Brain pericyte (primary cell): ENCODE measurements at places on chromosomes 2 and 18.

- DNase-seq = no peak
These were observed 111.2 kb upstream of the PPP1CB start for GRCh38 chr2:28640260-28640907.

DNA sequence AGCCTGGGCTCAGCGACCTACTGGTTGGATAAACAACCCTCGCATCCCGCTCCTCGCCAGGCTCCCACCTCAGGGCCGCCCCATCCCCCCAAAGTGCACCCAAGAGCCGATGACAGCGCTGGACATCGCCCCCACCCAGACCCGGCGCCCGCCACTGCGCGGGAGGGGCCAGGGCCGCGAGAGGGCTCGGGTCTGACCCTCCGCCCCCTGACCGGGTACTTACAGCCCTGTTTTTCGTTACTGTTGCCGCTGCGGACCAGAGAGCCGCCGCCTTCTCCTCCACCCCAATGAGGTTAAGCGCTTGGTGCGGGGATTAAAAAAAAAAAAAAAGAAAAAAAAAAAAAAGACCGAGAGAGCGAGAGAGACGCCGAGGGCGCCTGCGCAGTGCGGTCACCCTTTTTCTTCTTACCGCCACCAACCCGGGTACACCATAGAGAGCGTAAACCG, at the start of gene CLASP1:
Gene CLASP1 (minus strand): TSS at position 314 of the 447 bp plus-strand sequence. CDS start 43,567 bp downstream, outside the sequence.
- DNase-seq = peak; percentile 88

GRCh38 chr18:3466872-3467271, 16.9 kb downstream of the TGIF1 start:
- DNase-seq = no peak

DNA sequence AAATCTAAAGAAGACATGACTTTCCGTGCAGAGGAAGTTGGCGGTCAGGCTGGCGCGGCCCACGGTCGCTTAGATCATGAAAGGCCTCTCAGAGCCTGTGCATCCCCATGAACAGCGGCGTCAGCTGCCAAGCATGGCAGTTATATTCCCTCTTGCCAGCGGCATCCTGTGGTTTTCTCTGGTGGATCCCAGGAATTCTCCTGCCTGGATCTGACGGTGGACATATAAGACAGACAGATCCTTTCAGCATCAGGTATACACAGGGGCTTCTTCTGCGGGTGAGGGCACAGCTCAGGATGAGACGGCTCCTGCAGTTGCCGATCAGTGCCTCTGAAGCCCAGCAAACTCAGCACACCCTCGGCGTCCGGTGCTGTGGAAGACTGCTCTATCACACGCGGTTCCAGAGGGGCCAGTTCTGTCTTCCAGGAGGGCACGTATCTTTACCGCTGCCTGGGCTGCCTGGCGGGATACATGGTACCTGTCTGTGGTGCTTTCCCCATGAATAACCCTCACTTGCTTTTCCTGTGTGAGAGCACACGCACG, 157.8 kb downstream of the LDLRAD4 start:
- DNase-seq = no peak

GRCh38 chr2:41378420-41378819, 669.4 kb upstream of the PKDCC start:
- DNase-seq = no peak
